CD4-positive, alpha-beta memory T cell (primary cell): ENCODE measurements at places on chromosomes 7 and 10. TPM values are rescaled to one million over a fixed set of nuclear protein-coding genes. Genes with fewer than 3 reads are reported as not detected.

DNA sequence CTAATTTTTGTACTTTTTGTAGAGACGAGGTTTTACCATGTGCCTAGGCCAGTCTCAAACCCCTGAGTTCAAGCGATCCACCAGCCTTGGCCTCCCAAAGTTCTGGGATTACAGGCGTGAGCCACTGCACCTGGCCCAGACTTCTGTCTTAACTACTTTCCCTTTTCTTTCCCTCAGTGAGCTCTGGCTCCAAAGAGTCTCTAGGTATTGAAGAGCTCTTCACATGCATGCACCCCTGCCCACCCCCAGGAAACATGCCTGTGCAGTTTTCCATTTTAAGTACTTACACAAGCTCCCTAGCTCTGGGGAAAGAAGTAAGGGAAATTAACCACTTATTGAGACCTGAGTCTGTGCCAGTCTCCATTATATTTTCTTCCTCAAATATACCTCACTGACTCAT is 2.0 kb downstream of the MYOZ1 start:
- no peak overlapping the region for H3K4me3 ChIP-seq
- H3K27ac ChIP-seq: no peak overlapping the region
- no peaks in the 10 kb centered on the region for H3K36me3 ChIP-seq
- H3K27me3 ChIP-seq: no peaks in the 10 kb centered on the region

OR6B1 gene
- not detected for total RNA-seq

MYO3A gene
- total RNA-seq: not detected

CRTAC1 gene
- total RNA-seq: not detected

- H3K4me3 ChIP-seq: no peak overlapping the region
- H3K4me1 ChIP-seq: peaks cover 16% of the 10 kb centered on the region
- no peaks in the 10 kb centered on the region for H3K36me3 ChIP-seq
- DNase-seq: no peak
Observed at GRCh38 chr10:9294865-9295264, 1240.4 kb downstream of the GATA3 start.

ZP3 gene
- total RNA-seq: 2.8 TPM

TUBAL3 gene
- not detected for total RNA-seq
